ENCODE measurements at places on chromosomes 11 and 22.

DNA sequence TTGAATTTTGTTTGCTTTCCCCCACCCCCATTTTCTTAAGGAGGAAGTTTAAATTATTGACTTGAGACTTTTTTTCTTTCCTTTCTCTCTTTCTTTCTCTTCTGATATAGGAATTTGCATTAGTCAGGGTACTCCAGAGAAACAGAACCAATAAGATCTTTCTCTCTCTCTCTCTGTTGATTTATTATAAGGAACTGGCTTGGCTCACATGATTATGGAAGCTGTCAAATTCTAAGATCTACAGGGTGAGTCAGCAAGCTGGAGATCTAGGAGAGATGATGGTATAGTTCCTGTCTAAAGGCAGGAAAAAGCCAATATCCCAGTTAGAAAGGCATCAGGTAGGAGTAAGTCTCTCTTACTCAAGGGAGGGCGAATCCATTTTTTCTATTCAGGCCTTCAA lies 64.0 kb downstream of the CCDC81 start:
- DNase-seq, result no peak

DNA sequence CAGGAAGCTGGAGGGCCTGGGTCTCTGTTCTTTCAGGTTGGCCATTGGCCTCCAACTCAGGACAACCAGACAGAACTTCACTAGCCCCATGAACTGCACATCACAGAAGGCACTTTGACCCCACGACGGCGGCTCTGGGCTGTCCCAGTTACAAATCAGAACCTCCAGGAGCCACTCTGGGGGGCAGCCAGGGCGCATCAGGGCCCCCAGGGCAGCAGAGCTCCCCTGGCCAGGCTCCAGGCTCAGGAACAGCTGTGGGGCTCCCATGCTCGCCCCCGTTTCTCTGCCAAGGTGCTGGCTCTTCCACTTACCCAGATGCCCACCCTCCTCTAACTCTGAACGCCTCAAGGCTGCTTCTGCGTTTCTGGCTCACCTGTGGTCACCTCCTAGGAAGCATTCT lies 25.5 kb downstream of the TOLLIP start:
- no peak for DNase-seq

DNA sequence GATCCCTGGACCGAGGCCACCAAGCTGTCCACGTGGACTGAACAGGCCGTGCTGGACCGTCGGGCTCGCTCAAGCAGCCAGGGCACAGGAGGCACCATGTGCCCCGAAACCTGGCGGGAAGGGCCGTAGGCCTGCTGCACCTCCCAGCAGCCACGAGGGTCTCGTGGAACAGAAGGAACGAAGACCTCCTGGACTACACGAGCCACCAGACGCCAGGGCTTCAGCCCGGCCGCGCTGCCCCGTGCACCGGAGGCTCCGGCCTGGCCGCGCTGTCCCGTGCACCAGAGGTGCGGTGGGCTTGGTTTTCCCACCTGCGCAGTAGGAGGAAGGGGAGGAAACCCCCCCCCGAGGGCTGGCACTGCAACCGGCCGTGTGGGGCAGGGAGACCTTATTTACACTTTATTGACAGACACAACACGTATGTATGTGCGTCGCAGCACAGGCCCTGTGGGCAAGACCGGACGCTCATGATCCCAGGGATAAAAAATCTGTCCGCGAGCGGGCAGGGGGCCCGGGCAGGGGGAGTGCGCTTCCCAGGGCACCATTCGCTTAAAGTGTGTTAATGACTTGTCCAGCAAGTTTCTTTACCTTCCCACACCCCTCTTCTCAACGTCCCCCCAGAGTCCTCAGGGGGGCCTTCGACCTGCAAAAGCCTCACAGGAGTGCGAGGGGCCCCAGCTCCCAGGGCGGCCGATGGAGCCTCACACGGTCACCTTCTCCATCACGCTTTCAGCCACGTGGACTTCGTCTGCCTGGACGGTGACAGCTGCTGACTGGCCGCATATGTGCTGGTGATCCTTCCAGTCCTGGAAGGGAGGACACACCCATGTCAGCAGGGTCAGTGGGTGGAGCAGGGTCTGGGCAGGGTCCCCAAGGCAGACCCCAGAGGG lies 7.0 kb downstream of the DRD4 start:
- DNase-seq, result no peak

DNA sequence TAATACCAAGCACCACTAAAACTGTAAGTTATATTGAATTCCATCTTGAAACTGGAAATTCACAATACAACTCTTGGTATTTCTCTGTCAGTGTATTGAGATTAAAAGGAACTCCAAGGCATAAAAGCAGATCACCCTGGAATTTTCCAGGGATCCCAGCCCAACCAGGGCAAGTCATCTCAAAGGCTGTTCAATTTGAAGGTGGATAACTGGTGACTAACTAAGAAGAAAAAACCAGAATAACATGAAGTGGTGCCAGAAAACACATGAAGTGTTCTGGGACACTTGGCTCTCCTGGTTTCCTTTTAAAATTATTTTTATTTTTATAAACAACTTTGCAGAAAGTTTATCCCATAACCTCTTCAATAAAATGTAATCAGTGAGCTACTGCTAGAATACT lies 7.8 kb upstream of the BMAL1 start:
- no peak for DNase-seq

DNA sequence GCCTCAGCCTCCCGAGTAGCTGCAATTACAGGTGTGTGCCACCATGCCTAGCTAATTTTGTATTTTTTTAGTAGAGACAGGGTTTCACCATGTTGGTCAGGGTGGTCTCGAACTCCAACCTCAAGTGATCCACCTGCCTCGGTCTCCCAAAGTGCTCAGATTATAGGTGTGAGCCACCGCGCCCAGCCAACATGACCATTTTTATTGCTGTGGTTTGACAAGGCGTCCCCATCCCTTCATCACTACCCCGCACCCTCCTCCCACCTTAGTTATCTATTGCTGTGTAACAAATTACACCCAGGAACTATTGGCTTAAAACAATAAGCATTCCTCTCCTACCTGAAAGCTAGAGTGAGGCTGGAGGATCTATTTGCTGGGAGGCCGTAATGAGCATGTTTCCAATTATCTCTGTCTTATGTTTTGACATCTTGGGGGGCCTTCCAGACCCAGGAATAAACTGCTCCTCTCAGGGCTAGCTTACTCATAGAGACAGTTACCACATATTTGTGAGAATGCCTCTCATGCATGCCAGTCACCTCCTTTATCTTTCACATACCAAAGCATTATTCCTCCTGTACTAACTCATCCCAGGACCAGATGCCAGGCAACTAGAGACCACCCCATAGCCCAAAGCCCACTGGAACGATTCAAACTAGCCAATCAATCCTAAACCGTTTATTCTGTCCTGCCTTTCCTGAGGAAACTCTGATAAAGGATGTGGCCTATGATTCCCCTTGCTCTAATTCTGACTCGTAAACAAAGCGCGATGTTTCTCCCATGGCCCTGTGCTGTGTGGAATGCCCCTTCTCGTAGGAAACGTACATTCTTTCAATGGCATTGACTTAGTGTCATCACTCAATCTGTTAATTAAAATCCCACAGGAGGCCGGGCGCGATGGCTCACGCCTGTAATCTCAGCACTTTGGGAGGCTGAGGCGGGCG lies 19.4 kb downstream of the SNU13 start:
- DNase-seq, result no peak

DNA sequence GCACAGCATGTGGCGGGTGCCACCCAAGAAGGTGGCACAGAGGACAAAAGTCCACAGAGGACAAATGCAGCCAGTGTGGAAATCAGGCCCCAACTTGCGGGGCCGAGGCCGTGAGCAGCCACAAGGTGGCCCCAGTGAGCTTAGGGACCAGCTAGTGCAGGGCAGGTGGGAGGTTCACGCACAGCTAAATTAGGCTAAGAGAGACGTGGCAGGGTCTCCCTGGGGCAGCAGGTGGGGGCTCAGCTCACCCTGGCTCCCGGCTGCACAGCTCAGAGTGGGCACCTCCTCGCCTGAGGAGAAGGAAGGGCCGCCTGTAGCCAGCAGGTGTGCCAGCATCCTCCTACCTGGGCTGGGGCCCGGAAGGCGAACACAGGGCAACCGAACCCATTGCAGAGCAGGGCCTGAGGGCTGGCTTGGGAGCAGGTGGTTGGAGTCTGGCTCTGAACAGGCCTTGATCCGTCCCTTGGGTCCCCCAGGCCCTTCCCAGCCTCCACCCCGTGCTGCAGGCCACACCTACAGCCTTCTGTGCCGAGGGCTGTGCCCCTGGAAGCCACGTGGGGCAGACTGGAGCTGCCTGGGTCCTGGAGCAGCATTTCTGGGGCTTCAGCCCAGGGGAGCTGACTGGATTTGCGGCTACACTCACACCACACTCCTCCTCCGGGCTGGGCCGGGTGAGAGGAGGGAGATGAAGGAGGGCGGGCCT lies 26.1 kb upstream of the CELSR1 start:
- DNase-seq, result no peak

DNA sequence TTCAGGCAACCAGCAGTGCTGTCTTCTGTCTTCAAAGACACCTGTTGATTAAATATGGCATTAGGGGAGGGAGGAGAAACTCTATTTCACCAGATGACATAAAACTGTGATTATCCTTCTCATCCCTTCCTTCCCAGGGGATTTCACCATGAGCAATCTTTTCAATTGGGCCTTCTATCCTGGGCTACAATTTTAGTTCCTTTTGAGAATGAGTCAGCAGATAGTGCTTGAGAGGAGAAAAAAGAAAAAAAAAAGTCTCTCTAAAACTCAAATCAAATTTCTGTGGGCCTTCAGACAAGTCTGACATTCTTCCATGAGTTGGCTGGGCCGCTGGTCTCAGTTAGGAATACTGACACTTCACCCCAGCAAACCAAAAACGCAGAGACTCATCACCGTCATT lies 7.2 kb downstream of the FLI1 start:
- DNase-seq, result no peak

DNA sequence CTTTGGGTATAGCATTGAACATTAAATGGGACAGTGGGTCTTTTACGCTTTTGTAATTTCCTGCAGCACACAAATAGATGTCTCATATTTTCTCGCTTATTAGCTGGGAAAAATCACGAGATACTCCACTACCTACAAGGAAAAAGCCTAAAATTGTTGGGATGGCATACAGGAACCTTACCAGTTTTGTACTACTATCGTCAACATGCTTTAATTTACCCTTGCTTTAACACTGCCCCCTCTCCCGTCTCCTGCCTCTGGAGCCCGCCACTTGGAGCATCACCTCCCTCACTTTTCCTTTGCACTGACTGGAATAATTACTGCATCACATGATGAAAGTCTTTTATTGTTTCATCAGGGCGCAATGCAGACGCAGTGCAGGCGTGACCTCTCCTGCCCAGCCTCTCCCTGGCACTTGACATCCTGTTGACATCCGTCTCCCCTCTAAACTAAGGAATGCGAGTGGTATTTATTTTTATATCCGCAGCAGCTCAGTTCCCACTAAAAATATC lies 1.0 kb upstream of the FNBP4 start:
- peak; percentile 91 for DNase-seq

GRCh38 chr11:83639995-83640758 lies 354.0 kb upstream of the CCDC90B start:
- DNase-seq, result peak; percentile 77

- DNase-seq, result no peak
Observed at GRCh38 chr11:47715082-47715669, at the start of gene AGBL2. TSS of gene AGBL2 (minus strand) at chr11:47715369. CDS start at chr11:47714650, 719 bp downstream.

GRCh38 chr22:49084206-49084605 lies 743.5 kb downstream of the BRD1 start:
- DNase-seq, result no peak

DNA sequence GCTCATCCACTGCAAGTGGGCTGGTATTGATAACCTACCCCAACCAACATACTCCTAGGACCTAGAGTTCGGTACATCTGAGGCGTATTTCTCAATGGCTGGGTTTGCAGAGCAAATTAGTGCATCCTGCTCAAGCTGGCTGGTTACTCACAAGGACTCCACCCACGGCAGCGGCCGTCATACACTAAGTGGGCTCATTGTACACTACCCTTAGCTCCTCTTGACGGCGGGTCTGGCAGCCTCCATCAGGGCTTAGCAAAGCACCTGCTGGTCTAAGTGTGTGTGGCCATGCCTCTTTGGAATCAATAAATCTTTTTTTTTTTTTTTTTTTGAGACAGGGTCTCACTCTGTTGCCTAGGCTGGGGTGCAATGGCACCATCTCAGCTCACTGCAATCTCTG lies 20.2 kb upstream of the KCNJ11 start:
- no peak for DNase-seq

GRCh38 chr11:83191986-83192385 lies 1.5 kb upstream of the ANKRD42 start:
- DNase-seq, result no peak

DNA sequence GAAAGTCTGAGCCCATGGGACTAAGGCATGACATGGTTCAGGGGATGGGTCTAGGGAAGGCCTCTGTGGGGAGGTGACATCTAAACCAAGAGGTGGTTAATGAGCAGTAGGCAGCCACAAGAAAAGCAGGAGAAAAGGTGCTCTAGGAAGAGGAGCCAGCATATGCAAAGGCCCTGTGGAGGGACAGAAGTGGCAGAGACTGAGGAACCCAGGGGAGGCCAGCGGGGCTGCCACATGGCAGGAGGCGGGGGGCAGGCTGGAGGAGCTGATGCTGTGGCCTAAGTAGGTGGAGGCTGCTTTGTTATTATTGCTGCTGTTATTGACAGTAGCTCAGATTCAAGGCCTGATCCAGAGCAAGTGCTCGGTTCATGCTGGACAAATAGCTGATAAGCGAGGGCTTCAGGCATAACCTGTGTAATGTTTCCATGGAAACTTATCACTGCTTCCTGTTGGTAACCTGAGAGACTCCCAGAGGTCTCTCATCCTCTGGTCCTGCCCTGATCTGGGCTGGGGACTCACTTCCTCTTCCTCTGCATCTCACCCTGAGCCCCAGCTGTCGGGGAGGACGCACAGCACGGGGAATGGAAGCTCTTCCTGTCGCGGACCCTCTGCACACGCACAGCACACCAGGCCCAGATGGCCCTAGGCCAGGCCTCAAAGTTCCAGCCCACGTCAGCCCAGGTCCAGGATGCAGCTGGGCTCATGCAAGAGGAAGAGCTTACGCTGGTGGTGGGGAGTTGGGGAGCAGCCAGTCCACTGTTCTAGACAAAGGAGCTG lies 75.2 kb upstream of the TP53I11 start:
- no peak for DNase-seq

- no peak for DNase-seq
Observed at GRCh38 chr11:96207459-96208449, 135.2 kb downstream of the MAML2 start.

- DNase-seq, result no peak
Observed at GRCh38 chr11:6670202-6670830, 12.8 kb downstream of the MRPL17 start.

DNA sequence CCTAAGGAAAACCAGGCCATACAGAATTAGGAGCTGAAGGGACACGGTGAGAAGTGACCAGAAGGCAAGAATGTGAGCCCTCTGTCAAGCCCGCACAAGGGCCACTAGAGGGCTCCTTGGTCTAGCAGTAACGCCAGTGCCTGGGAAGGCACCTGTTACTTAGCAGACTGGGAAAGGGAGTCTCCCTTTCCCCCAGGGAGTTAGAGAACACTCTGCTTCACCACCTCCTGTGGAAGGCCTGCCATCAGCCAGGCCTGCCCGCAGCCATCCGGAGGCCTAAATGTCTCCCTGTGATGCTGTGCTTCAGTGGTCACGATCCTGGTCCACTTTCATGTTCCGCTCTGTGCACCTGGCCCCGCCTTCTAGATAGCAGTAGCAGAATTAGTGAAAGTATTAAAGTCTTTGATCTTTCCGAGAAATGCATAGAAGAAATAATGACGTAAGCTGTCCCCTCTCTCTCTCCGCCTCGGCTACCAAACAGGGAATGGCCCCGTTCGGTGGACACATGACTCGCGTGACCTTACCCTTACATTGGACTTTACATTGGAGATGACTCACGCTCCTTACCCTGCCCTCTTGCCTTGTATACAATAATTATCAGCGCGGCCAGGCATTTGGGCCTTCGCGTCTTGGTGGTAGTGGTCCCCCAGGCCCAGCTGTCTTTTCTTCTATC lies 10.7 kb upstream of the GSTP1 start:
- DNase-seq, result peak; percentile 34

- no peak for DNase-seq
Observed at GRCh38 chr11:103959279-103959942, 77.0 kb upstream of the DDI1 start.

Data from NCI-H1417 treated with DMSO at 0.1 percent for 48 hours (cell line).